Left lung (tissue), 14 donors: ENCODE measurements at places on chromosomes 4 and X.

GRCh38 chrX:120251471-120252011, 929 bp downstream of the ZBTB33 start:
- peaks cover 14% of the 10 kb centered on the region for H3K36me3 ChIP-seq
- H3K27me3 ChIP-seq = no peaks in the 10 kb centered on the region
- DNase-seq = peak; percentile 35
- no peaks in the 10 kb centered on the region for H3K4me1 ChIP-seq

DNA sequence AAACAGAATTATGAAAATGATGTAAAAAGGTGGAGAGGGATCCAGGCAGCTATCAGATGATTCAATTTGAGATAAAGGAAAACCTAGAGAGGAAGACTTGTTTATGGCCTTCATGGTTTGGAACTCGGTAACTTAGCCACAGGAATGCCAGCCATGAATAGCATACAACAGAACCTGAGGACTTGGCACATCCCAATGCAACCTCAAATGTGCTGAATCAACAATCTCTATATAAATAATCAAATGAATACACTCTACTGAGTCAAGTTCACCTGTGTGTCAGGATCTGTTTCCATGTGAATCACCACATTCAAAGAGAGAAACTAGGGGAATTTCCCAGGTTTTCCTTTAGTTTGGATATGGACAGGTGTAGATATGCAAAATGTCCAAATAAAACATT, 86.9 kb downstream of the MBNL3 start:
- no peaks in the 10 kb centered on the region for H3K4me1 ChIP-seq
- peaks cover 9% of the 10 kb centered on the region for H3K27me3 ChIP-seq
- no peak overlapping the region for H3K4me3 ChIP-seq
- H3K36me3 ChIP-seq = no peaks in the 10 kb centered on the region
- H3K27ac ChIP-seq = no peak overlapping the region

DNA sequence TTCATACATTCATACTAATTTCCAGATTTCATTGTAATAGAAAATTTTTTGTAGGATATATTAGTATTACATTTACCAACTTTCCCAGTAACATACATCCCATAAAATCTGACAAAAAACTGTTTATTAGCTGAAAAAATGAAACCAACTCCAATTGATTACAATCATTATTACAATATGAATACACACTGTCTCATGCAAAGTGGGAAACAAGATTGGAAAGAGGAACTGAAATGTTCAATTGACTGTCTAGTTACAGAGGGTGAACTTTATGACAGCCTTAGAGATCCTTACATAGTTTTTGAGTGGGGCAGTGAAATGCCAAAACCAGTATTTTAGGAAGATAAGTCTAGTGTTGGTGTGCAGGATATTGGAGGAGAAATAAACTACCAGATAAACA, 2.3 kb upstream of the AMBN start:
- DNase-seq = no peak
- no peak overlapping the region for H3K4me3 ChIP-seq
- no peaks in the 10 kb centered on the region for H3K27me3 ChIP-seq

- H3K27me3 ChIP-seq = peaks cover 12% of the 10 kb centered on the region
- no peaks in the 10 kb centered on the region for H3K36me3 ChIP-seq
- no peak overlapping the region for H3K27ac ChIP-seq
- H3K4me1 ChIP-seq = peaks cover 47% of the 10 kb centered on the region
- no peak overlapping the region for H3K4me3 ChIP-seq
Observed at GRCh38 chr4:113756005-113756410, 5.5 kb downstream of the CAMK2D start.

DNA sequence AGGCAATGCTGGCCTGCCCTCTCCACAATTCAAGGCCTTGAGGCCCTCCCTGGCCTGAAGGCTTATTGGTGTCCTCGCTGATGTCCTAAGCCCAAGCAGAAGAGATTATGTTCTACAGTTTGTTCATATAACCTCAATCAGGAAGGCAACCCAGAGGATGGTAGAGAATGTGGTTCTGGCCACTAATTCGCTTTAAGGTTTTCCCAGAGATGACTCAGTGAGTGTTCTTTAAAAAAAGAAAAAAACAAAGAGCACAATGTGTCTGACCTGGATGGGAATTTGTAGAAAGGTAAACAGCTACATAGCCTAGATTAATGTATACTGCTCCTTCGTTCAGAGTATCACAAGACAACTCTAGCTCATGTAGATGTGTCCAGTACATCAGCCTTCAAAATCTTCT, 66.0 kb downstream of the MANBA start:
- DNase-seq = no peak
- peaks cover 10% of the 10 kb centered on the region for H3K36me3 ChIP-seq
- no peak overlapping the region for H3K27ac ChIP-seq
- no peaks in the 10 kb centered on the region for H3K4me1 ChIP-seq
- no peaks in the 10 kb centered on the region for H3K27me3 ChIP-seq
- H3K4me3 ChIP-seq = no peak overlapping the region

- no peak for DNase-seq
- no peaks in the 10 kb centered on the region for H3K36me3 ChIP-seq
- no peak overlapping the region for H3K4me3 ChIP-seq
- no peaks in the 10 kb centered on the region for H3K4me1 ChIP-seq
- peaks cover 17% of the 10 kb centered on the region for H3K27me3 ChIP-seq
Observed at GRCh38 chrX:17740137-17741122, 3.1 kb downstream of the SCML1 start.
